ENCODE measurements at places on chromosomes 1 and 21.

- no peak for DNase-seq
Measured at GRCh38 chr1:199399996-199400724, 627.4 kb upstream of the NR5A2 start.

- DNase-seq = no peak
Measured at GRCh38 chr1:89698020-89698560, 65.2 kb downstream of the LRRC8C start.

DNA sequence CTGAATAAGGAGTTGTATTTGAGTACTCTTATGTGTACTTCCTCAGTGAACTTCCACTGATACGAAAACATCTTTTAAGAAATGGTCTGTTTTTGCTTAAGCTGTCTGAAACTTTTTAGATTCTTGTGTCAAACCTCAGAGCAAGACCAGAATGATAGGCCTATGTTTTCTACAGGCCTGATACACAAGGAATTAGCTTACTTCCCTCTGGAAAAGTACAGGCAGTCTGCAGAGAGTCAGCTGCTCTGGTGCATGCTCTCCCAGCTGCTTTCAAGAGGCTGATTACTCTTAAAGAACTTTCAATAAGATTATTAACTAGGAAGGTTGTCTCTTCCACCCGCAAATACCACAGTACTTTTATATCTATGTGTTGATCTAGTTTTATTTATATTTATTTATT is 9.5 kb downstream of the SNX27 start:
- DNase-seq = no peak

DNA sequence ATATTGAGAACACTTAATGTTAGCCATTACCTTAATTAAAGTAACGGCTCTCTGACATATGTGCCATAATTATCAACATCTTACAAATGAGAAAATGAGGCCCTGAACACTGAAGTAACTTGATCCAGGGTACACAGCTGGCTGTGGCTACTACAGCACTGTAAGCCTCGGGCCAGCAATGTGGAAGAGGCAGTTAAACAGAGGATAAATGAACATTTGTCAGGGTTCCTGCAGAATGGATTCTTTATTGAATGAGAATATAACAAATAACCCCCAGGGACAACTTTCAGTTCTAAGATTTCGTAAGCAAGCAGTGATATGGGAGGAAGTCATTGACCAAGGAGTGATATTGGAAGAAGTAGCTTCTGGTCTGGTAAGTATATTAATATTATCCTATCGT is 70.5 kb upstream of the SCYL3 start:
- no peak for DNase-seq

GRCh38 chr1:109787211-109787844 is 23.6 kb upstream of the EPS8L3 start:
- DNase-seq = no peak

GRCh38 chr21:34912022-34912945 is 136.8 kb downstream of the RUNX1 start:
- DNase-seq = no peak

- no peak for DNase-seq
Measured at GRCh38 chr1:209749205-209749604, 6.6 kb upstream of the TRAF3IP3 start.

GRCh38 chr1:56627019-56627635 is 18.0 kb upstream of the PRKAA2 start:
- DNase-seq = no peak

DNA sequence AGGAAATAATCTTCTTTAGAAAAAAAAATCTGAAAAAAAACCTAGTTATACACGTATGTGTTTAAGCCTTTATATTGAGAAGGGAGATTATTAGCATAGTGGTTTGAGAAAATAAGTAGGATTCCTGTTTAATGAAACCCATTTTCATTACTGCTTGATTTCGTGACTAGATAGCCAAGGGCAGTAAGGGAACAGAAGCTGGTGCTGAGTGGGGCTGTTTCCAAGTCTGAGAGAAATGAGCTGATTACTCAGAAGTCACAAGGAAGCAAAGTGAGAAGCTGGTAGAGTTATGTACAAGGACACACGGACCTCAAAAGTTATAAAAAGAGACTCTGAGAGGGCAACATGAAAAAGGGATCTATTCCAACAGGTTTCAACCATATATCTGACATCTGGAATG is 256.5 kb downstream of the TTLL7 start:
- DNase-seq = peak; percentile 16

Data from AG08395 (cell line).